Neural progenitor cell (in vitro differentiated cells): ENCODE measurements at places on chromosomes 13 and 19.

- DNase-seq = no peak
Measured at GRCh38 chr19:42261763-42262162, 6.8 kb upstream of the ERF start.

- no peak for DNase-seq
Measured at GRCh38 chr19:38877781-38878574, at the start of gene RINL. Gene RINL, minus strand, starts transcription at chr19:38878275. Its CDS starts 1,533 bp downstream, at chr19:38876742.

- no peak for DNase-seq
Measured at GRCh38 chr19:343451-343931, 1.1 kb downstream of the MIER2 start.

DNA sequence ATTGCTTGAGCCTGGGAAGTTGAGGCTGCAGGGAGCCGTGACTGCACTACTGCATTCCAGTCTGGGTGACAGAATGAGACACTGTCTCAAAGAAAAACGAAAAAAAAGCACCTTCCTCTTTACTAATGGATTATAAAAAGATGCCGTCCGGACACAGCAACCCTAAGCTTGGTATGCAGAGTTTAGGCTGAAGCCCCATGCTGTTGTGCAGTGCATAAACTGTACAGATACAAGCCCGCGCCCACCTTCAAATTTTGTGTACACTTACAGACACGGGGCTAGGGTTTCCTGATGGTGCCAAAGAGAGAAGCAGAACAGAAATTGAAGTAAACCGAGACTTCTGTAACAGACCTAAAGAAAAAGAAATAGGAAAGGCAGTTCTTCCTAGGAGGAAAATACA is 9.0 kb downstream of the LPAR6 start:
- DNase-seq = no peak

- DNase-seq = peak; percentile 74
Measured at GRCh38 chr19:48713041-48713863, 6.3 kb downstream of the MAMSTR start.

DNA sequence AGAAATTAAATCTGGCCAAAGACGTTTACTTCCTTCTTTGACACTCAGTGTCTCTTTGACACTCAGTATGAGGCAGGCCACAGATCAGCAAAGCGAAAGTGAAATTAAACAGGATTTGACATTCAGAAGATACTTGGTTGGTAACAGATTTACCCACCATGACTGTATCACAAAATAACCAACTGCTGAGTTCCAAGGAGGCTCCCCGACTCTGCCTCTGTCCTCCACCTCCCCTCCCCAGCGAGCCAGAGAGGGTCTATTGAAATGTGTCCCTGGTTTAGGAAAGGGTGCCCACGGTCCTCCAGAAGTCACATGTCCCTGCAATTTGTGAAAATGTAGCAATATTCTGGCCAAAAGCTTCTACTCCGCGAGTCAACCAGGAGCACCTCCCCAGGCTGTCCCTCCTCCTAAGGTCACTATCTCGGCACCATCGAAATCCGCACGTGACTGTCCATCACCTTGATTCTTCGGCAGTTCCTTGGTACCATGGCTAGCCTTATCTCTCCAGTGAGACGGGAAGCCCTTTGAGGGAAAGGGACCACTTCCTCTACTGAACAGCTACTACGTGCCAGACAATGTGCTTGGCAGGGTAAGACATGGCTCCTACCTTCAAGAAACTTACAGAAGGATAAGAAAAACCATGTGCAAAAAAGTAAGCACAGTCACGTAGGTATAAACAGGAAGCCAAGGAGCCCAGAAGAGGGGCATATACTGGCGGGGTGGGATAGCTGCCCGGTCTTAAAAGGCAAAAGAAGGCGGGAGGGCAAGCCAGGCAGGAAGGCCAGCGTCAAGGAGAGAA is 1.5 kb downstream of the N4BP2L1 start:
- no peak for DNase-seq

- no peak for DNase-seq
Measured at GRCh38 chr19:1163283-1163933, 10.7 kb downstream of the SBNO2 start.

DNA sequence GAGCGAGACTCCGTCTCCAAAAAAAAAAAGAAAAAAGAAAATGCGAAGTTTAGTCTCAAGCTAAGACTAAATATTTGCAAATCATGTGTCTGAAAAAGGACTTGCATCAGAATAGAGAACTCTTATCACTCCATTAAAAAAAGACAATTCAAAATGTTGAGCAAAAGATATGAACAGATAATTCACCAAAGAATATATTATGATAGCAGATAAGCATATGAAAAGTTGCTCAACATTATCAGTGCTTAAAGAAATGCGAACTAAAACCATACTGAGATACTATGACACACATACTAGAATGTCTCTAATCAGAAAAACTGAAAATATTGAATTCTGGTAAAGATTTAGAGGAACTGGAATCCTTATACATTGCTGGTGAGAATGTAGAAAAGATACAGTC is 38.7 kb upstream of the SACS start:
- no peak for DNase-seq

DNA sequence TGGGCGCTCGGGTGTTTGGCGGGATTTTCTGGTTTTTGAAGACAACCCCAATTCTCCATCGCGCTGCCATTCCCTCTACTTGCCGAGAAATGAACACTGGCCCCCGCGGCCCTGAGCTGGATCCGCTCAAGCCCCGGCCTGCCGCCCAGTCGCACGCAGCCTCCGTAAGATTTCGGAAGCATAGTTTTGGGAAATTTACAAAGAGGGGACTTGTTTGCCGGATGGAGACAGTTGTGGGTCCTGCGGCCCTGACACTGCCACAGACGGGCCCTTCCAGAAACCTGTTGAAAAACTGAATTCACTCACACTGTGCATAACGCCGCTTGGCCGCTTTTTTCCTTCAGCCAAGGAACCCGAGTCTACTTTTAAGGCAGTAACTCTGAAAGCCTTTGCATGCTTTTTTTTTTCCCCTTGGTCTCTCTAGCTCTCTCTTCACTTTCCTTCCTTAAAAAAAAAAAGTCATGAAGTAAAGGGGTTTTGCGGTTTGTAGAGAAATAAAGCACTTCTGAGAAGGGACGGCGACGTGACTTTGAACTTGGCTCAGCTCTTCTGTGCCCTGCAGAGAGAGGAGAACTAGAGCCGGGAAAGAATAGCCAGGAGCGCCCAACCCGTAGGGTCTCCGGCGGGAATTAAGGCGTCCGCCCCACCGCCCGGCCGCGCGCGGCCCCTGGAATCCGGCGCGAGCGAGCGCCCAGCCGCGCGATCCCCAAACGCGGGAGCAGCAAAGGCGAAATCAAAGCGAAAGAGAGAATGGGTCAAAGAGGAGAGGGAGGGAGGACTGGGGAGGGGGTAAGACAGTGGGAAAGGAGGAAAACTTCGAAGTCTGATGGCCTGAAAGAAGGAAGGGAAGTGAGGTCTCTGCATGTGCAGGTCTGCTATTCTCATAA is 3.4 kb upstream of the ZIC2 start:
- DNase-seq = peak; percentile 84

GRCh38 chr13:93721483-93721882 is 494.9 kb downstream of the GPC6 start:
- DNase-seq = no peak

DNA sequence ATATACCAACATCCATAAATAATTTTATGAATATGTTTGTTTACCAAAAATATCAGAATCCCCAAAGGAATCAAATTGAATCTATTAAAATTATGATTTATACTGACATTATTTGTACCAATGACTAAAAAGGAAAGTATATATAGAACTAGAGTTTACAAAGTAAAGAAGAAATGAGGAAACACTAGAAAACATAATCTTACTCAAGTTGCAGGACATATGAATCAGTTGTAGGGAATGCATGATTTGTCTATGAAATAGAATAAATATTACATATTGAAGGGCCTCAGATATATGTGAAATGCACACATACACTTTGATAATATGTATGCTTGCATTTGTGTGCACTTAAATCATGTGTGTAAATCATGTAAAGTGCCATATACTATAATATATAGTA is 1466.4 kb downstream of the EFNB2 start:
- no peak for DNase-seq

DNA sequence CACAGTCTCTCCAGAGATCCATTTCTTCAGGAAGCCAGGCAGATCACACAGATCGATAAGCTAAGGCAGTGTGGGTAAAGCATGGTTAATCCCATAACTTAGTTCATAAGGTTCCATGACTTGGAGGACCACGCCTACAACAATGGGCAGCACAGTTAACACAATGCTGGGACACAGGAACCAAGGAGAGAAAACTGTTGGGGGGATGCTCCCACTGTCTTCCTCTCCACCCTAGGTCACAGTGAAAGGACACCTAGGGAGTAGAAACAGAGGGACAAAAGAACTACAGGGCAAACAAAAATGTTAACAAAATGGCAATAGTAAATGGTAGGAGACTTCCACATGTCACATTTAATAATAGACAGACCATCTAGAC is 20.8 kb upstream of the ZNF181 start:
- DNase-seq = no peak

GRCh38 chr19:558770-559439 is 13.5 kb upstream of the BSG start:
- DNase-seq = no peak

DNA sequence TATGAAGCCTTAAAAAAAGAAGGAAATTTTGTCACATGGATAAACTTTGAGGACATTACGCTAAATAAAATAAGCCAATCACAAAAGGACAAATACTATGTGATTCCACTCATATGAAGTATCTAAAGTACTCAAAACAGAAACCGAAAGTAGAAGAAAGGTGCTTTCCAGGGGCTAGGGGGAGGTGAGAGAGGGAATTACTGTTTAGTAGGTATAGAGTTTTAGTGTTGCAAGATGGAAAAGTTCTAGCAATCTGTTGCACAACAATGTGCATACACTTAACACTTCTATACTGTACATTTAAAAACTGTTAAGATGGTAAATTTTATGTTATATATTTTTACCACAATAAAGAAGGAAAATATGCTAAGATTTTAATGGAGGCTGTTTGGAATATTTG is 83.0 kb downstream of the POLR1D start:
- DNase-seq = no peak

GRCh38 chr13:99191900-99192399 is 8.7 kb upstream of the UBAC2 start:
- peak; percentile 16 for DNase-seq

DNA sequence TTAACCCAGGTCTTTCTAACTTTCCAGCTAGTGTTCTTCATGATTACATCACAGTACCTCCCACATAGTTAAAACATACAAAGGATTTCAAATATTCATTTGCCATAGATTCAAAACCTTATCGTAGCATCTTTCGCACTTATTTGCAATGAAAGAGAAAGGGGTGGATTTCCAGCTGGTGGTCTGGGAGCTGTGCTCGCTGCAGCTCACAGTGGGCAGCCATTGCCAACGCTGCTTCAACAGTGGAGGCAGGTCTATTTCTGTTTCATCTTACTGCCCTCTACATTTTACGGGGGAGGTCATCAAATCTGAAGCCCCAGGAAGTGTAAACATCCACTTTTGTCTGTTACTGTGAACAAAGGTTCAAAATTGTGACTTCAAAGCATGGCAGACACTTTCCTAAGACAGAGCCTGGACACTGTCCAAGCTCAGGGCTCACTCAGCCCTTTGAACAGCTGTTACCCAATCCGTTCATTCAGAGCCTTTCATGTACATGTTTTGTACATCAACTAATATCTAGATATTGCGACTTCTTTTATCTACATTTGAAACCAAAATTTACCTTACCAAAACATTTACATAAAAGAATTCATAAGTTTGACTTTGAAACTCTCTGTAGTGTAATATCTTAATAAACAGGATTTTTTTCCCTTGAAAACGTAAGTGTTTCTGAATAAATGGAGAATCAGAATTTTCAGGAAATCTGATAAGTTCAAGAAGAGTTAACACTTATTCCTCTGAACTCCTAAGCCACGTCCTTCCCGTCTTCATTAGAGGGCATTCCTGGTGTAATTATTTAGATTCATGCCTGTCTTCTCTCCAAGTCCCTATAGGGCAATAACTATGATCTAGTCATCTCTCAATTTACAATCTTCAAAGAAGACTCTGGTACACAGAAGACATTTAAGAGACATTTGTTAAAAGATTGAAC is 25.1 kb downstream of the STARD13 start:
- no peak for DNase-seq

DNA sequence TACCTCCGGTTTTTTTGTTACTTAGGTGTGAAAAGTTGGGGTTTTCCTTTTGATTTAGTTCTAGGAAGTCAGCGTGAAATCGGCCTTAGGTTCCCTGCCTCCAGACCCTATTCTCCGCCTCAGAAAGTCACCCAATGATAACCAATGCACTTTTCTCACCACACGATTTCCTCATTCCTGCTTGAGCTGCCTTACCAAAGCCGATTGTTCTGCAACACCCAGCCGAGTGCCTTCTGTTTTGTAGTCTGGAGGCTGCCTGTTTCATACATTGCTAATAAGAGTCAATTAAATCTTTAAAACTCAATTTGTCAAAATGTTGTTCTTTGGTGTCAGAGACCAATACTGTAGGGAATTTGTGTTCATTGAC is 39.7 kb downstream of the GJA3 start:
- no peak for DNase-seq

DNA sequence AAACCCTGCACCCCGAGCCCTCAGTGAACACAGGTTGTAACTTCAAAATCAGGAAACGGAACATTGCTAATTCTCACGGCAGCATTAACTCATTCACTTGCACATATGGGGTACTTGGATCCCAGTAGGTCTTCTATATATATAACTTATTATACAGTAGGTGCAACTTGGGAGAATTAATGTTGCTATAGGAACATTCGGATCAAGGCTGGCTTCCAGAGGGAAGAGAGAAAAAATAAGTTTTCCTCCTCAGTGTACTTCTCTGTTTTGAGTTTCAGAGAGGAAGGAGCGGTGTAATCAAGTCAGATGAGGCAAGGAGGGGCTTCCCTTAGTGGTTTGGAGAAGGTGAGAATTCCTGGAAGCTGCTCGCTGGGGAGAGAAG is 90.9 kb upstream of the ZNF507 start:
- no peak for DNase-seq

GRCh38 chr13:111184458-111185401 is 69.6 kb downstream of the ARHGEF7 start:
- DNase-seq = no peak

GRCh38 chr13:20848944-20849343 is 53.6 kb downstream of the XPO4 start:
- no peak for DNase-seq

DNA sequence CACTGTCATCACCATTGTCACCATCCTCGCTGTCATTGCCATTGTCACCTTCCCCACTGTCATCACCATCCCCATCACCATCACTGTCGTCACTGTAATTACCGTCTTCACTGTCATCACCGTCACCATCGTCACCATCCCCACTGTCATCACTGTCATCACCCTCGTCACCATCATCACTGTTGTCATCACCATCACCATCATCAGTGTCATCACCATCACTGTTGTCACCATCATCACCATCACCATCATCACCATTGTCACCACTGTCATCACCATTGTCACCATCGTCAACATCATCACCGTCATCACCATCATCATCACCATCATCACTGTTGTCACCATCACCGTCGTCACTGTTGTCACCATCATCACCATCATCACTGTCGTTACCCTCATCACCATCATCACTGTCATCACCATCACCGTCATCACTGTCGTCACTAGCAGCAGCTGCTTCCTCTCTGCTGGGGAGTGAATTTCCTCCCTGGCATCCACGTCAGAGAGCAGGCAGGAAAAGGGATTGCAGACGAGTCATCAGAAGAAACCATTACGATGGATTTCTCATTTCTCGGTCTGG is 27.3 kb downstream of the TMEM255B start:
- DNase-seq = no peak
